HFFc6 (cell line): ENCODE measurements at places on chromosomes 7 and 10.

DNA sequence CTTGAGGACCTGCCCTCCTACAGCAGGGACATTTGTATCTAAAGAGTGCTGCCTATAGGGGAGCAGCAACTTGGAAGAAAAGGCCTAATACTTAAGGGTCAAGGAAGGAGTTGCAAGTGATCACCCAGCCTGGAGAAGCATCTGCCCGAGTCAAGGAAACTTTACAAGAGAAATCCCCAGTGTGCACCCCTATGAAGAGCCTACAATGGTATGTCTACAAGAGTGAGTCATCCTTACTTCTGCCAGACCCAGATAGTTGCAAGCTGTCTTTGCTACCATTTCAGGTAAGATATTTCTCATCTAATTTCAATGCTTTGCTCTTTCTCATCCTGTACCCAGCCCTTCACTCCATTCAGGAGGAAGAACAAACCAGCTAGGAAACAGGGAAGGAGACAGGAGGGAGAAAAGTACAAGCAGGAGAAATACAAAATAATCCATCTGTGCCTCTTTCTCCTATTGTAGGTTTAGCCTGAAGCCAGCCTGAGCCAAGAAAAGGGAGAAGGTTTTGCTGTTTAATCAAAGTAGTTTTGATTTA, 34.4 kb upstream of the AGR3 start:
- DNase-seq = peak; percentile 84

- no peak for DNase-seq
Measured at GRCh38 chr10:72889391-72889831, 4.1 kb upstream of the OIT3 start.

GRCh38 chr7:46058086-46058823, 137.2 kb upstream of the IGFBP3 start:
- no peak for DNase-seq

- no peak for DNase-seq
Measured at GRCh38 chr7:159064816-159065510, 79.7 kb downstream of the VIPR2 start.

DNA sequence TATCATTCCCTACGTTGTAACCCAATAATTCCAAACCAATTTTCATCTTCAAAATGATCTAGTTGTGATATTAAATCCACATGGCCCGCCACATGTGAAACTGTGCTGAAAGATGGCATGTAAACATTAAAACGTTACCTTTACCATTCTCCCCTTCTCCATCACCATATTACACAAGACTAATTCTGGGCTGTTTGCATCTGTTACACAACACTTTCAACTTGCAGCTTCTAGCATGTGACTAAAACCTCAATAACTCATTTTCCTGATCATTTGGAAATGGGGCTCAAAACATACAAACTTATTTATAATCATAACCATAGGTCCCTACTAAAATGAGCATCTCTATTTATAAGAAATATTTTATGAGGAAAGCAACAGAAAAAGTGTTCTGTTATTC, 4.7 kb downstream of the MTERF1 start:
- no peak for DNase-seq

DNA sequence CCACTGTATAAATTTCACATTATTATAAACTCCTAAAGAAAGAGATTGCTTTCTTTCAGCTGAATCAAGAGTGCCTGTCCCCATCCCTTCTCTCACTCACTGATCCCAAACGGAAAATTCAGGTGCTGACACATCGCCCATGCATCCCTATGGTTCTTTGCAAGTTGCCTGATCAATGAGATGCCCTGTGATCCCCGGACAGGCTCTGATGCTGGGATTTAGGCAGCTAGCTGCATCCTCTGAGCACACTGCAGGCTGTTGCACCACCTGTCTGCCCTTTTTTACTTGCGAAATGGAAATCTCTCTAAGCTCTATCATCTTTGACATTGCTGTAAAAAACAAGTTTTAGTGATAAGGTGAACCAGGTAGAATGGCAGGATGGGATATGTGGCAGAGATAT, 456.5 kb downstream of the GATA3 start:
- DNase-seq = no peak

- no peak for DNase-seq
Measured at GRCh38 chr7:28682801-28683200, 270.5 kb downstream of the CREB5 start.

GRCh38 chr10:117165538-117166417, 27.7 kb upstream of the VAX1 start:
- DNase-seq = peak; percentile 37

DNA sequence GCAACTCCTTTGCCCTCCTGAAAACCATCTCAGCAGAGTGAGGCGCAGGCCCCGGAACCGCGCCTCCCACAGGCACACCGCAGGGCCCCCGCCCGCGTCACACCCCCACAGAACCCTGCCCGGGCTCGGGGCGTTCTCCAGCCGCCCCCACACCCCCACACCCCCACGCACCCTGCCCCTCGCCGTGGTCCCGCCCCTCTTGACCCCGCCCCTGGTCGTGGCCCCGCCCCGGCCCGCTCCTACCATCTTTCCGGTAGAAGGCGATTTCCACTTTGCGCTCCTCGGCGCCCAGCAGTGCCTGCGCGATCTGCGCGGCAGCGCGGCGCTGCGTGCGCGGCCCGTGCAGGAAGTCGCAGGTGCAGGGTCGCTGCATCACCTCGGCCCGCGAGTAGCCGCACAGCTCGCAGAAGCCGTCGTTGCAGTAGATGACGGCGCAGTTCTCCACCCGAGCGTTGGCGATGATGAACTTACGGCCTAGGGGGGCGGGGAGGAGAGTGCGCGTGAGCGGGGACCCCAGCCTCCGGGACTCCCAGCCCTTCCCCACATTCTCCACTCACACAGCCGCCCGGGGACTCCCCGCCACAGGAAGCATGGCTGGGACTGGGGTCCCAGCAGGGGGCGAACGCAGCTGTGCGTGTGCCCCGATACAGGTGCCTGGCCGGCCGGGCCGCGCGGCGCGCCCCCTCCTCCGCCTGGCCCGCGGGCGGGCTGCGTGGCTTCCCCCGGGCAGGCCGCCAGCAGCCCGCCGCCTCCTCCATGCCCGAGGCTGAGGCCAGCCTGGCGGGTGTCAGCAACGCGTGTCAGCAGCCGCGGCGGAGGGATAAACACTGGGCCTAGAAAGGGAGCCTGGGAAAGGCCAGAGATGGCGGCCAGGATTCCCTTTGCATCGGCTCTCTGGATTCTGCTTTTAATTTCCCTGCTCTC, 3.4 kb downstream of the KCNH2 start:
- no peak for DNase-seq

- no peak for DNase-seq
Measured at GRCh38 chr10:100873146-100873826, 39.5 kb upstream of the SLF2 start.

DNA sequence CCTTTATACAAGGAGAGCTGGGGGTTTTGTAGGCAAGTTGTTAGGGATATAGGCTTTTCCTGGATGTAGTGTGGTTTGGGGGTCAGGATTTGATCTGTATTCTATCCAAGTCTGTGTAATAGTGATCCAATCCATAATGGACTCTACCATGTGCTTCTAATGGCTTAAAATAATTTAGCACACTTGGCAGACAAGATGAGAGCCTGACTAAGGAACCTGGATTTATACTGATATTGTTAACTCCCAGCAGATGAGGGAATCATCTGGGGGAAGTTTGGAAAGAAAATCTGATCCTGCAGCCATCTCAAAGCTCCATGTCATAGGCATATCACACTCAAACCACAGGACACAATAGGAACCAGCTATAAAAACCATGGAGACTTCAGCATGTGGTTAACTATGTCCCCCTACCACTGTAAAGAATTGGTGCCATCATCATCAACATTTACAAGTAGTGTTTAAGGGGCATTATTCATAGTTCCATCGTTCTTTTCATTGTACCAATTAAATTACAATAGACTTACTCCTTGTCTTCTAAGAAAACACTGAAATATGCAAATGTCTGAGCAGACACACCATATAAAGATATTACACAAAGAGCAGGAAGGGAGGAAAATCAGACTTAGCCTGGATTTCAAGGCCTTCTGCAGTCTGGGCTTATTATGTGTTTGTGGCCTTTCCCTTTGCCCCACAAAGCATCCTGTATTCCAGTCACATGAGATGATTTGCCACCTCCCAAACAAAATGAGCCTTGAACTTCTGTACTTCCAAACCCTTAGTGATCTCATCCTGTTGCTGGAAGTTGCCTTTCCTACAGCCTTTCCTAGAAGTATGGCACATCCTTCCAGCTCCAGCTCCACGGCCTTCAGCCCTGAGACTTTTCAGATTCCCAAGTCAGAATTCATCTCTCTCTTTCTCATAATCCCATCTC, 22.5 kb upstream of the HPS1 start:
- DNase-seq = no peak

DNA sequence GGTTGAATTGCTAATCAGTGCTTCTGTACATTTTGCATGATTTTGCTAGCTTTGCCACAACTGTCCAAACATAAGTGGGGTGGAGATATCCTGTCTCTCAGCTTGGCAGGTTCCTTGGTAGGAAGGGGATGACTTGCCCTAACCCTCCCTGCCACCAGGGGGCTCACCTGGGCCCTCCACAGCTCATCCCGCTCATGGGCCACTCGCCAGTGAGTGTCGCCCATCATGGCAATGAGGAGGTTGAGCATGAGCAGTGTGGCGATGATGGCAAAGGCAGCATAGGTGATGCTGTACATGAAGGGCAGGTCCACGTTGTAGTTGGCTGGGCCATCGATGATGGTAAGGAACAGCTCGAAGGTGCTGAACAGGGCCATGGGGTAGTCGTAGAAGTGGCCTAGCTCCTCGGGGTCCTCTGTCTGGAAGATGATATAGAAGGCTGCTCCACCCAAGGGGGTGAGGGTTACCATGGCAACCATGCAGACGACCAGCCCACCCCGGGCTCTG, 12.2 kb downstream of the TRPV6 start:
- DNase-seq = no peak

- no peak for DNase-seq
Measured at GRCh38 chr7:34544621-34545020, 113.4 kb upstream of the NPSR1 start.

- no peak for DNase-seq
Measured at GRCh38 chr10:132496360-132497062, 41.1 kb upstream of the INPP5A start.

- DNase-seq = no peak
Measured at GRCh38 chr7:138799336-138800000, 1.5 kb upstream of the ATP6V0A4 start.

DNA sequence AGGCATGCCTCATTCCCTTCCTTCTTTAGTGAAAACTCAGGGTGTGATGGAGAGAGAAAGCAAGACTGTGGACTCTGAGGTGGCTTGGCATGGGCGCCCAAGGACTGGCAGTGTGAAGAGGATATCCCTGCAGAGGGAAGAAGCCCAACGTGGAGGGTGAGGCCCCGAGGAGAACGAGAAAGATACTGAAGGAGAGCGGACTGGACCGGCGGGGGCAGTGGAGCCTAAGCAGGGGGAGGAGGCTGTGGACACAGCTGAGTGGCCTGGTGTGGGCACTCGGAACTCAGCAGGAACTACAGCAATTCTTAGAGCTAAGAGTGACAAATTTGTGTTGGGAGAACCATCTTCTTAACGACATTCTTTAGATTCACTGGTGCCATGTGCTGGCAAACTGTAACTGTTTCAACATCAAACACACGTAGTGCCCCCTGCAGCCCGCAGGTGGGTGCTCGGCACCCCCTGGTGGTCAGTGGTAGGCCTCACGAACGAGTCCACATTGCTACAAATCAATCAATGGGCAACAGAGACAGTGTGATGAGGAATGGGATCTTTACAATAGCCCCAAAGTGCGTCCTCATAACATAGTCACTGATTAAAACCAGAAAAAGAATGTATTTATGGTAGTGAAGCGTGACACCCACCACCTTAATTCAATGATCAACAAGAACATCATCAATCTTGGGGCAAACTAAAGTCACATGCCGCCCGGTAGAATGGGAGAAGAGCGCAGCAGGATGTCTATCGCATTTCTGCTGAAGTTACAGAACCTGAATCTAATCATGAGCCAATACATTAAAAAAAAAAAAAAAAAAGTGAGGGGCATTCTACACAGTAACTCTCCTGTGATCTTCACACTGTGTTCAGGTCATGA, 2.0 kb upstream of the SFTPA1 start:
- DNase-seq = no peak

GRCh38 chr10:103627111-103627892, 133.8 kb downstream of the NEURL1 start:
- DNase-seq = no peak

DNA sequence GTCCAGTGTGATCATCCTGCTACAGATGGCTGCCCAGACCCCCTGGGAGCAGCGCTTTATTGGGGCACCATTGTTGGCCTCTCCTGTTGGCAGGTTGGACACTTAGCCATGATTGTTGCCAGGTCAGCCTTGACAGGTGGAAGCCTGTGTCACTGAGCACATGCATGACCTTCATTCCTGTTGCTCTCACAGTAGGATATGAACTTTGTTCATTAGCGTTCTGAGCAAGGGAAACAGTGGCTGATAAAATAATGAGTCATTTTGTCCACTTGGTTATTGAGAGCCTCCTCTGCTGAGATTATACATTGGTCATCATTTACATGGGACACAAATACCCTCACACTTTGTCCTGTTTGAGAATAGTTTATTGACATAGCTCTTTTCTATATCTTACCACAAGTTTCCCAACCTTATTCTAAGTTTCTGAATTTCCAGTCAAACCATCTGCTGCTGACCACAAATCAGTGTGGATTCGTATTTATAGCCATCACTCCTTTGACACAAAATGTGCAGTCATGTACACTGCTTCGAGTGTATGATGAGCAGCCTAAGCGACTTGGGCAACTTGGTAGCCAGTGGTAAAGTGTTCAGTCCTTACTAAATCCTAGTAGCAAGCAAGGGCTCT, 102.6 kb downstream of the TPST1 start:
- peak; percentile 23 for DNase-seq

GRCh38 chr10:5559642-5560141, 34.9 kb downstream of the CALML3 start:
- peak; percentile 73 for DNase-seq

DNA sequence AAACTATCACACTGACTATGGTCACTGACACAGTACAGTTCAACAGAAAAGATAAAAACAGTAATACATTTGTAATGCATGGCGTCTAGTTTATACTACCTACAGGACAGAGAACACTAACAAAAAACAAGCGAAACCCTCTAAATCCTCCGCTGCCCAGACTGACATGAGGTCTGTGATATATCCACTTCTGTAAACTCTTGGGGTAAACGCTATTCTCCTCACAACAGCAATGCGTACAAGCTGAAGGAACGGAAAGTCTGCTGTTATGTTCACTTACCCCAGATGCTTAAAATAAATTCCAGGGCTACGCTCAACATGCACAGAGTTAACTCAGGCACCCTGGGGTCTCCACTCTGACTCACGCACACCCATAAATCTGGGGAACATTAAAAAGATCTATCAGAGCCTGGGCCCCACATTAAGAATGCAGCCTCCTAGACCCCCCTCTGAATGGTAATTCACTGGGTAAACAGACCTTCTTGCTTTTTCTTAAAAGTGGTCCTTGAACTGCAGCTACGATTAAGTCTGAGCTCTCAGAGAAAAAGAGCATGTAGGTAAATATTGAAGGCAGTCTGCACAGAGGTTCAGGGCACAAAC, 105.6 kb downstream of the CTBP2 start:
- no peak for DNase-seq

DNA sequence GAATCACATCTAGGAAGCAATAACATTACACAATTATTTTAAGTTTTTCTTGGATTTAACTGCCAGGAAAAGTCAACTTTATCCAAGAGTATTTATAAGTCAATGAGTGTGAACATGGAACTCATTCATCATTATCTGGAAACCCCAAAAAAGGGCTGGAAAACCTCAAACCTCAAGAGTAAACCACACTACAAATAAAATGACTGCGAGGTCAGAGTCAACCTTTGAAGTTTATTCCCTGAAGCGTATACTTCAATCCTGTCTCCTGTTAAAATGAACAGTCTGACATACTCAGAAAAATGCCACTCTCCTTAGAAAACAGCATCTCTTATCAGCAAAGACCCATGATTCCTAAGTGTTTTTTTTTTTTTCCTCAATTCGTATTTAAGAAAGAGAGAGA, 86.5 kb downstream of the RELN start:
- DNase-seq = no peak
